ENCODE measurements at places on chromosomes 1 and 21.

GRCh38 chr1:119941392-119941791, 45.1 kb upstream of the ADAM30 start:
- DNase-seq, result no peak

DNA sequence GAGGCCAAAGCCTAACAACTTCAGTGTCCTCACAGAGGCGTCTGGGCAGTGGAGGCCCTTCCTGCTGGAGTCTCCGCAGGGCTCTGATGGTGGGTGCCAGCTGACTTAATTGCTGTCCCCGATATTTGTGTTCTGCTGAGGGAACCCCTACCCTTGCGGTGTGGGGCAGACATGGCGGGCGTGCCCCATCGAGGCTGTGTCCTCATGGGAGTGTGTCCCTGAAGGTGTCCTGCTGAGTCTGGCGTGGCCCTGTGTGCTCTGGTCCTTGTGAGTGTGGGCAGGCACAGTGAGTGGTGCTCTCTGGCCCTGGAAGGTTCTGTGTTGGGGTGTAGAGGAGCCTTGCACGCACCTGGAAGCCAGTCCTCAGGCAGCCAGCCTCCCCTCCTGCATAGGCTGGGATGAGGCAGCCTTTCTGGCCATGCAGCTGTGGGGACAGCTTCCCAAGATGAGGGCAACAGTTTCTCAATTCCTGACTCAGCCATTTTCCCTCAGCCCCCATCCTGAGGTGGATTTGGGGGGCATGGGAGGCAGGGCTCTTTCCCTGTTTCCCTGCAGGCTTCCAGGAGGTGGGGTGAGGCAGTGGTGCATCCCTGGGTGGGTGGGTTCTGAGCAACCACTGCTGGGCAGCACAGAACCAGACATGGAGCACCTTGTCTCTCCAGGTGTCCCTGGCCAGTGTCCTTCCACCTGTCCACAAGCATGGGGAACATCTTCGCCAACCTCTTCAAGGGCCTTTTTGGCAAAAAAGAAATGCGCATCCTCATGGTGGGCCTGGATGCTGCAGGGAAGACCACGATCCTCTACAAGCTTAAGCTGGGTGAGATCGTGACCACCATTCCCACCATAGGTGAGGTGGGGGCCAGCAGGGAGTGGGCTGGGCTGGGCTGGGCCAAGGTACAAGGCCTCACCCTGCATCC, 6.5 kb downstream of the C1orf35 start:
- no peak for DNase-seq

- no peak for DNase-seq
These were observed 527 bp downstream of the MACO1 start for GRCh38 chr1:25430967-25431881.

DNA sequence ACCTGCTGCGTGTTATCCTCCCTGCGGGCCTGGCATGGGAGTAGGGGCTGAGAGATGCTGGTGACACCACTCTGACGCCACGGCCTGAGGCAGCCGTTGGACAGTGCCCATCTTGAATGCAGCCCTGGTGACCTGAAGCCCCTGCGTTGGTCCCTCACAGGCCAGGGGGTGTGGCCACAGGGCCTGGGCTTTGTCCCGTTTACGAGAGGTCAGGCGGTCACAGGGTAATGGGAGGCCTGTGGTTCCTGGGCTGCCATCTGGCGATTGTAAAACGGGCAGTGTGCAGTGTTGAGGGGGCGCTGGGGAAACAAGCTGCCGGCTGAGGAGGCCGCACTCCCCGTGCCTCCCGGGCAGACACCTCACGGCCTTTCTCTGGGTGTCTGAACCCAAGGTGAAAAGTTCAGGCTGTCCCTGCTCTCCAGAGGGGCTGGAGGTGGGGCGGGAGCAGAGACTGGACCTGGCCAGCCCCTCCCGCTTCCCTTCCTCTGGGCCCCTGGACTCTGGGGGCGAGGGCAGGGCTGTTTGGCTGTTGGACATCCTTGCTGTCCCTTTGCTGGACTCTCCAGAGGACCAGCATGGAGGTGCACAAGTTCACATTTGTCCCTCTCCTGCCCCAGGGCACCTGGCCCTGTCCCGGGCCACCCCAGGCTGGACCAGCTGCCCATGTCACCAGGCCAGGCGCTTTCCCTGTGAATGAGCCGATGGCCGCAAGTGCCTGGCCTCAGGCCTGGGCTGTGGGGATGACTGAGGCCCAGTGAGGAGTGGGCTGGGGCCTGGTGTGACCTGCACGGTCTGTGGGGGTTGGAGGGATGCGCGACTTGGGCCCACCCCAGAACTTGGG, 42.4 kb downstream of the SKI start:
- no peak for DNase-seq

- no peak for DNase-seq
These were observed 141.5 kb downstream of the KAZN start for GRCh38 chr1:14740016-14740415.

- no peak for DNase-seq
These were observed 239.0 kb downstream of the NTNG1 start for GRCh38 chr1:107379826-107380225.

- peak; percentile 40 for DNase-seq
These were observed 804.8 kb downstream of the USP25 start for GRCh38 chr21:16534408-16535101.

DNA sequence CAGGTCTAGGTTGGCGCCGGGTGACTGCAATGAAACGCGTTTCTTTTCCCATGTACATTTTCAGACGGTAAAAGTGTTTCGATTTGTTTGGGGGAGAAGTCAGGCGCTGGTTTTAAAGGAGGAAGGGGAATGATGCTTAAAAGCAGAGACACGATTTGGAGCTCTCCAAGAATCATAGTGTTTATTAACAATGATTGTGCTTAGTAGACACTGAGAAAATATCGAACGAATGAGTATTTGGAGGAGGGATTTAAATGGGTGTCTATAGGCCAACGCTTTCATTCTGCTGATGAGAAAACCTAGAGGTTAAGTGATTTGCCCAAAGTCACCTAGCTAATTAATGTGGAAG, 36.9 kb upstream of the JAK1 start:
- DNase-seq, result peak; percentile 10

GRCh38 chr1:7228252-7228961, 443.2 kb downstream of the CAMTA1 start:
- no peak for DNase-seq
